ENCODE measurements at places on chromosomes 1 and 21.

- no peak for DNase-seq
These were observed 28.1 kb upstream of the B3GALNT2 start for GRCh38 chr1:235532360-235532759.

DNA sequence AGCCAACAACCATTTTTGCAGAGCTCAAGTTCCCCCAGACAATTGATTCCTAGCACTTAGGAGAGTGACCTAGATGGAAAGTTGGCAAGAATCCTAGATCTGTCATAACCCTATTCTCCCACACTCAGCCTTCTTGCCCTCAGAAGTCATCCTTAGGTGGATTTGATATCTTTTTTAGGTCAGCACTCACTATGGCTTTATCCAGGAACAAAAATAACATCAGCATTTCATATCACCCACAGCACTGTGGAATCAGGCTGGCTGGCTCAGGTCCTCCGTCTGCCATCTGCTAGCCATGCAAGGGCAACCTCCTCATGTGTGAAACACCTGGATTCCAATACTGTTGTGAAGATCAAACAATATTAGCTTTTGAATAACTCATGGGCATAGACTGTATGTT, 6.0 kb downstream of the DPT start:
- DNase-seq, result no peak

DNA sequence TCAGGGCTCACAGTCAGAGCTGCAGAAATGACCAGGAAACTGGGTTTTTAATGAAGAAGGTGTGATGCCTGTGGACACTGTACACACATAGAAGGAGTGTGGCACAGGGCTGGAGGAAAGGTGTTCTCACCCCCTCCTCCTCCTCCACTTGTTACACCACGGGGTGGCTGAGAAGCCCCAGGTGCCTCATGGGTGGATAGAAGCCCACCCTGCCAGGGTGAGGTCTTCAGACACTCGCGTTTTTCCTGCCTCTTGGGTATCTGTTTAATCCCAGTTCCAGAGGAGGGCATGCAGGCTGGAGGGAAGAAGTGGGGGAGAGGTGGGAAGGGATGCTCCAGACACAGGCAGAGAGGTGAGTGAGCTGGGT, 9.7 kb upstream of the LAD1 start:
- no peak for DNase-seq

GRCh38 chr1:160746836-160747500, 7.9 kb downstream of the SLAMF7 start:
- DNase-seq, result no peak

DNA sequence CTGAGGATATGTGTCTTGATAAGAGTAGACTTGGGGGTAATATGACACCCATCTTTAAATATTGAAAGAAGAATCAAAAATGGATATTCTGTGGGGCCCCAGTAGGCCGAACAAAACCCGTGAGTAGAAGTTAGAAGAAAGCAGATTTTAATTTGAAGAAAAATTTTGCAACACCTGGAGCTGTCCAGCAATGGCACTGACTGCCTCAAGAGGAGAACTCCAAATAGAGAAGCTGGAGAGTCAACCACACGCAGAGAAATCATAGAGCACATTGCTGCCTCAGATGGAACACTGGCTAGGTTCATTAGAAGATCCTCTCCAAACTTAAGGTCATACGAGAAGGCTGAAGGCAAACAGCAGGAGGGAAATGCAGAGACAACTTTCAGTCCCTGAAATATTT, 6.8 kb downstream of the NHLH1 start:
- no peak for DNase-seq

- no peak for DNase-seq
These were observed 33.5 kb downstream of the LAMC2 start for GRCh38 chr1:183219616-183220009.
